ENCODE measurements at places on chromosomes 3 and 15.

DNA sequence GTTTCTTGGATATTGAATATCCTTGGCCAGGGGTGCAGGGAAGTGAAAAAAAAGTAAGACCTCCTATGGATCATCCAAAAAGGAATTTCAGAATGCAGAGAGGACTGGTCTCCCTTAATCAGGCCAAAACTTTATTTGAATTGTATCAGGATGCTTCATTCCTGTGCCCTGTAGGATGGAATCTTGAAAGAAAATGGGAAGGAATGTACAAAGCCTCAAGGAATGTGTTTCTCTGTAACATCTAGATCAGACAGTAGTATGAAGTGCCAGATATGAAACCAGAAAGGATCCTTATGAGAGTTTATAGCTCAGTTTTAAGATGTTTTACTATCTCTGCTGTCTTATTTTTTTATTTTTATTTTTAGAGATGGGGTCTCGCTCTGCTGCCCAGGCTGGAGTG is 6.5 kb upstream of the GSK3B start:
- no peak for DNase-seq

DNA sequence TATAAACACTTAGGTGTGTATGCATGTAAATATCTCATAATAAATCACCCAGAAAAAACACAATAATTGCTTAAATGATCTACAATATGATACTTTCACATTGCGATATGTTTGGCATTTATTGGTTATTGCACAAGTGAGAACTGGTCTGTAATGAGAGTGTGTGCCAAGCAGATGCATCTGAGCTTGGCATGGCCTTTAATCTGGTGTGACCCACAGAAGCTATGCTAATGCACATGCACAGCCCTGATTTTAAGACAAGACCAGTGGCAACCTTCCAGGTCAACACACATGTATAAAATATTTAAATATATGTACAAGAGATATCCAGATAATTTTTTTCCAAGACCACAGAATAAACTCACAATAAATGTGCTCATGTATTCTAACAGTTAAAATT is 42.7 kb downstream of the C2CD4A start:
- no peak for DNase-seq

- DNase-seq = peak; percentile 51
Observed at GRCh38 chr15:91265416-91265940, 165.4 kb downstream of the SV2B start.

GRCh38 chr15:41559239-41559782 is 299 bp downstream of the TYRO3 start:
- no peak for DNase-seq

DNA sequence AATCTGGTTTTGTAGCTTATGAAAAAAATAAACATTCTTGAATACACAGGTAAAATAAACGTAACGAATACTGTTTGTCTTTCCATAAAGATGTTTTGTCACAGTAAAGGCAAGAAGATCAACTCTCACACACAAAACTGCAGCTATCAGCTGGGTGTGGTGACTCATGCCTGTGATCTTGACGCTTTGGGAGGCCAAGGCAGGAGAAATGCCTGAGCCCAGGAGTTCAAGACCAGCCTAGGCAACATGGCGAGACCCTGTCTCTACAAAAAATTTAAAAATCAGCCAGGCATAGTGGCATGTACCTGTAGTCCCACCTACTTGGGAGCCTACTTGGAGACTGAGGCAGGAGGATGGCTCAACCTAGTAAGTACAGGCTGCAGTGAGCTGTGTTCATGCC is 39.6 kb downstream of the CBLB start:
- no peak for DNase-seq

DNA sequence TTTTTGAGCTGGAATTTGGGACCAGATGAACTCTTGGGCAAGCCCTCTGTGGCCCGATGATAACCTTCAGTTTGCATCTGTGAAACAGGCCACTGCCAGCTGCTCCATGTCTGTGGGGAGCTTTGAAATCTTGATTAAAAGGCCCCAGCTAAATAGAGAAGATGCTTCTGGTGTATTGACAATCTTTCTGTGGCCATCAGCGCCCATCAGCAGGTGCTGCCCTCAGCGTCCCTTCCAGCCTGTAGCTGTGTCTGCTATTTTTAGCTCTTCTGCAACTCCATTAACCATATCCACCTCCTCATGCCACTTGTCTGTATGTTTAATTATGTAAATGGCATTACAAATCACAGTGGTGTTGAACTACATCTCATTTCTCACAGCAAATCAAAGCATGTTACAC is 54.0 kb downstream of the CHCHD6 start:
- no peak for DNase-seq

DNA sequence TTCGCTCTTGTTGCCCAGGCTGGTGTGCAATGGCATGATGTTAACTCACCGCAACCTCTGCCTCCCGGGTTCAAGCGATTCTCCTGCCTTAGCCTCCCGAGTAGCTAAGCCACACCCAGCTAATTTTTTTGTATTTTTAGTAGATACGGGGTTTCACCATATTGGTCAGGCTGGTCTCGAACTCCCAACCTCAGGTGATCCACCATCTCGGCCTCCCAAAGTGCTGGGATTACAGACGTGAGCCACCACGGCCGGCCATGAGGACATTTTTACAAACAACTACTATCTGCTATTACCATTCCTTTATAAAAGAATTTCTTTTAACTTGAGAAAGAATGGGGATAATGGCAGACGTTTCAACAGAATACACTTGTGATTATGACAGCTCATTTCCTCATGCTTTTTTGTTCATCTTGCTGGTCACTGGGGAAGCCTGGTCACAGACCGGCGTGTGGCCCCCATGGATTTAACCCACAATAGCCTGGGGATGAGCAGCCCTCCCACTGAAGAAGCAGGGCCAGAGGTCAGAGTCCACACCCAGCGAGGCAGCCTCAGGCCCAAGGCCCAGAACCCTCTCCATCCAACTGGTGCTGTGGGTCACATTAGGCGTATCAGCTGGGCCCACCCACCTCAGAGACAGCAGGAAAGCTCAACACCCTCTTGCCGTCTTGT is 112.0 kb downstream of the LIPC start:
- no peak for DNase-seq

DNA sequence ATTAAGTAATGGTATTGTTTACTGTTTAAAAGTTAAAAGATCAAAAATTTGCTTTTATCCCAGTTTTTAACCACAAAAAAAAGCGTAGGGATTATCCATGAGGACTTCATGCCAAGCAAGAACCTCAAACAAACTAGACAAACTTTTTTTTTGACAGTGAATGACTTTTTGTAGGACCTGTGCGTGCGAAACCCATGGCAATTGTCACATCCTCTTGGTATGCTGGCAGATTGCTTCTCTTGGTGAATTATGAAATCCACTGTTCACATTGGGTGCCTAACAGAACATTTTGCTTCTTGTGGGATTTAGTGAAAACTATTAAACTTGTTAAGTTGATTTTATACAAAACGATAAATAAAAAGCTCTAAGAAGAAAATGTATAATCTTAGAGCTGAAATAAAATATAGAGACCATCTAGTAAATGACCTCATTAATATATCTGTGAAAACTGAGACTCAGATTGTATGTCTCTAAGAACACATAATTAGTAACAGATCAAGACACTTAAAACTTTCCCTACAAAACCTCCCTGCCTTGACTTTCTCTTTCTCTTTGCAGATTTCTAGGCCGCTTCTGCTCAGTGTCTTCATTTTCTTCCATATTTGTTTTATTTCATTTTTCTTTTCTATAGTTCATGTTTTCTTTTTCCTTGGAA is 87.3 kb upstream of the CGNL1 start:
- no peak for DNase-seq

- DNase-seq = peak; percentile 97
Observed at GRCh38 chr15:100341750-100342560, at the start of gene ADAMTS17. ADAMTS17 (minus strand) TSS chr15:100341975; CDS start chr15:100341899, 76 bp downstream.

- no peak for DNase-seq
Observed at GRCh38 chr3:110262896-110263295, 808.7 kb upstream of the NECTIN3 start.

DNA sequence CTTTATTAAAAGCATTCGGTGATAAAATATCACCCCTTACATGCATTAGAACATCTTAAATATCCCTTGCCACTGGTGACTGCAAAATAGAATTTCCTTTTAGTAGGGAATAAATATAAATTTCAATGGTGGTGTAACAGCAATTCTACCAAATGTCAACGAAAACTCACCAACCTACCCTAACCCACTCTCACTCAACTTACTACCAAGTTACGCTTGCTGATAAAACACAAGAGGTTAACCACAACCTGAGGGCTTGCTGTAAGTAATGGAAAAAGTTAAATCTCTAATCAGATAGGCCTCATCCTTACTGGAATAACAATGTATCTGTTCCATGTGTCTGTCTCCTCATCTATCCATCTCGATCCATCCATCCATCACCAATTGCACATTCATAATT is 274.7 kb downstream of the FOXP1 start:
- no peak for DNase-seq

GRCh38 chr3:184337981-184338380 is 581 bp downstream of the FAM131A start:
- no peak for DNase-seq

GRCh38 chr15:55334997-55335396 is 16.0 kb downstream of the PIGB start:
- DNase-seq = no peak

DNA sequence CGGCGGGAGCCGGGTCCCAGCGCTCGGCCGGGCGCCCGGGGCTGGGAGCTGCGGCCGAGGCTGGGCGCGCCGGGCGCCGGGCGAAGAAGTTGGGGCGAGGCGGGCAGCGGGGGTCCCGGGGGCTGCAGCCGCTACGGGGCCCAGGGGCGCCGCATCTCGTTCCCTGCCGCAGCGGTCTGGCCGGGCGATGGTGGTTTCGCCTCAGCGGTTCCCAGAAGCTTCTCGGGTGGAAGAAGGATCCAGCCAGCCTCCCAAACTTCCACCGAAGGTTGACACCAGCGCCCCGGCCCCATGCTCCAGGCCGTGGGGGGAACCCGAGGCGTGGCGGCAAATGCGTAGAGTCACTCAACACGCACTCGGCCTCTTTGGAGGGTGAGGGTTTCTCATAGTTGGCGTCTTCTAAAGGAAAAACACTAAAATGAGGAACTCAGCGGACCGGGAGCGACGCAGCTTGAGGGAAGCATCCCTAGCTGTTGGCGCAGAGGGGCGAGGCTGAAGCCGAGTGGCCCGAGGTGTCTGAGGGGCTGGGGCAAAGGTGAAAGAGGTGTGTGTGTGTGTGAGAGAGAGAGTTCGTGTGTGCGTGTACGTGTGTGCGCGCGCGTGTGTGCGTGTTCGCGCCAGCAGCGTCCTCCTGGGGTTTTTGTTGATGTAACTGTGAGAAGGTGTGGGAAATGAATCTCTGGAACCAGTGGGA is 940 bp downstream of the BOC start:
- peak; percentile 68 for DNase-seq

- DNase-seq = no peak
Observed at GRCh38 chr15:22877607-22878006, 39.1 kb downstream of the NIPA2 start.

- DNase-seq = no peak
Observed at GRCh38 chr3:9416139-9416780, 18.8 kb downstream of the SETD5 start.

- DNase-seq = no peak
Observed at GRCh38 chr3:118151164-118151563, 883.5 kb downstream of the IGSF11 start.

GRCh38 chr3:73498764-73499622 is 125.7 kb downstream of the PDZRN3 start:
- DNase-seq = no peak

GRCh38 chr3:113238503-113238902 is 27.1 kb downstream of the BOC start:
- DNase-seq = no peak

DNA sequence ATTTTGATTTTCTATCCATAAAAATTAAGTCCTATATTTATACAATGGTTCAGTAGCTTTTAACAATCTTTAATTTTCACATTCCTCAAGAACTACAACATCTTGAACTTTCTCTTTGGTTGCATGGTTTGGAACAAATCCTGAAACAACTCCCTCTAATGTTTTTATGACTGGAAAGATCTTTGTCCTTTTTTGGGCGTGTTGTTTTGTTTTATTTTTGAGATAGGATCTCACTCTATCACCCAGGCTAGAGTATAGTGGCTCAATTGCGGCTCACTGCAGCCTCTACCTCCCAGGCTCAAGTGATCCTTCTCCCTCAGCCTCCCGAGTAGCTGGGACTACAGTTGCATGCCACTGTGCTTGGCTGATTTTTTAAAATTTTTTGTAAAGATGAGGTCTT is 4.0 kb downstream of the STX19 start:
- DNase-seq = no peak

- peak; percentile 42 for DNase-seq
Observed at GRCh38 chr3:114698146-114699105, 404.6 kb downstream of the TIGIT start.

DNA sequence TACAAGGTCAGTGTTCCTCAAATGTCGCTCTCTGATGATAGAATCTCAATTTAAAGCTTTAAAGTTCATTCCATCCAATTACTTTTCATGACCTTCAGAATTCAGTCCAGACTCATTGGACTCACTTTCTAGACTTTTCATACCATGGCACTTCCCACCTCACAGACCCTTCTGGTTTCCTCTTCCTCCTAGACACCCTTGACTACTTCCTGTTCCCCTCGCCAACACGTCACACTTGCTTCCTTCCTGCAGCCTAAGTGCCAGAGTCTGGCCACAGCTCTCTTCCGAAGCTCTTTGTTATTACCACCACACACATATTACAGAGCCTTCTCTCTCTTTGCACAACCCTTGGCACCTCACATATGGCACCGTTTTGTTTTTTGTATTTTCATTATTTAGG is 59.1 kb upstream of the UMPS start:
- peak; percentile 20 for DNase-seq

DNA sequence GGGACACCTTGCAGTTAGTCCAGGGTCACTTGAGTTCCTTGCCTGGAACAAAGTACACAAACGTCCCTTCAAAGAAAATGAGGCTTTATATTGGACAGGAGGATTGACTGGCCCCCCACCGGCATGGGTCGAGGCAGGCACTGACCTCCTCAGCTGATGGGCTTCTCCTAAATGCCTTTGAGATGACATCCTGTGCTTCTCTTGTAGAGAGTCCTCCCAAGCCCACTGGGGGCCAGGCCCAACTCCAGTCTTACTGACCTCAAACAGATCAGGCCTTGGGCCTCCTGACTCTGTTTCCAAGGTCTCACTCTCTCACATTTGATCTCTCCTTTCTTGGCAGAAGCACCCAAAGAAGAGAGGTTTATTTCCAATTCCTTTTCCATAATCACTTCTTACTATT is 516.1 kb downstream of the MCTP2 start:
- DNase-seq = no peak

DNA sequence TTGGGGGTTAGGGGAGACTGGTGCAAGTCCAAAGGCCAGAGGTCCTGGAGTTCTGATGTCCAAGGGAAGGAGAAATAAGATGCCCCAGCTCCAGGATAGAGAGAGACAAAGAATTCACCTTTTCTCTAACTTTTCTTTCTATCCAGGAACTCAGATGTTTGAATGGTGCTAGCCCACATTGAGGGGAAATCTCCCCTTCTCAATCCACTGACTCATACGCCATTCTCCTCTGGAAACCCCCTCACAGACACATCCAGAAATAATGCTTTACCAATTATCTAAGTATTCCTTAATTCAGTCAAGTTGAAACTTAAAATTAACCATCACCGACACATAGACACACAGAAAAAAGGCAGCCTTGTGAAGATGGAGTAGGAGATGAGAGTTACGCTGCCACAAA is 1085.2 kb downstream of the NSUN3 start:
- no peak for DNase-seq

GRCh38 chr3:133211856-133212255 is 173.7 kb downstream of the TMEM108 start:
- DNase-seq = no peak
